ENCODE measurements at places on chromosomes 13 and 19.

DNA sequence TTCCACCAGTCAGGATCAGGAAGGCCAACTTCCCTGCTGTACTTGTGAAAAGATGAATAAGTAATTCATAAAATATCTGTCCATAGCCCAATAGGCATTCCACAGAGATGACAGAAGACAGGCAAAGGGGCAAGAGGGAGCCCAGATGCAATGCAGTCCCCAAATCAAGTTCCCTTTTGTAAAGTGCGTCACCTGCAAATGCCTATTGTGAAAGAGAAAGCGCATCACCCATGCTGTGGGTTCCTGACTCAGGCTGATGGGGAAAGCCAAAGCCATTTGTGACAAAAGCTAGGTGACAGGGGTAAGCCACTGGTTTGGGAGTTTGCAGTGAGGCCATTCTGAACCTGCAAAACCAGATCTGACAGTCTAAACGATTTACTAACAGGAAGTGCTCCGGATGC lies 157.5 kb upstream of the ZNF536 start:
- no peak for DNase-seq

- peak; percentile 66 for DNase-seq
Observed at GRCh38 chr19:47447470-47448359, 24.0 kb downstream of the SLC8A2 start.

DNA sequence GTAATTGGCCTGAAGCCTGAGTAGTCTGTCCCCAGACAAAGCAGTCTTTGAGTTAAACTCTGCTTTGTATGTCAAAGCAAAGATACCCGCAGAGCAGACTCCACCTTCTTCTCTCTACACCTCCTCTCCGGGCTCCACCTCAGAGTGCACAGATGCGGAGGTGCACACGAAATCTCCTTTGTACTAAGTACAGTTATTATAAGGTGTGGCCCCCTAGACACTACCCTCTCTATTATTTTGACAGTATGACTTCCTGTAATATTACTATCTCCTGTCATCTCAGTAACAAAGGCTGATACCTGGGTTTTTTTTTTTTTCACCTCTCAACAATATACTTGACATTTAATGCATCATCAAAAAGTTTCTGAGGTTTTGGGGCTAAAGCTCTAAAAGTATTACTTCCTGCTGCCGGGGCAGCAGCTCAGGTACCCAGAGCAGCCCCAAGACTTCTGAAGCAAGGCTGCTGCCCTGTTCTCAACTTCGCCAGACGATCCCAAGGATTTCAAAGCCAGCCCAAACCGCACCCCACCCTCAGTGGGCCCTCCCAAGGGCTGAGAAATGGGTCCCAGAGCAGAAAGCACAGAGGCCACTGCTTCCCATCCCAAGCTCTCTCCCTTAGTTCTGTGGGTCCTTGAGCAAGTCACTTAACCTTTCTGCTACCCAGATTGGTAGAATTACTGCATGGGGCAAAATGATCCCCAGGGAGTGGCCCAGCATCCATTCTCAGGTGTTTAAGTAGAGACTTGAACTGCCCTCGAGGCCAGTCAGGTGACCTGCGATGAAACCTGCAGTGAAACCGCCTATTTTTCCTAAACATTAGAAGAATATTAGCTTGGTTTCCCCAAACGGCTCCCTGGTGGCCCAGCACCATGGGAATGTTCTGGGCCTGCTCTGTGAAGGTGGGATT lies 180.6 kb downstream of the FOXO1 start:
- no peak for DNase-seq

DNA sequence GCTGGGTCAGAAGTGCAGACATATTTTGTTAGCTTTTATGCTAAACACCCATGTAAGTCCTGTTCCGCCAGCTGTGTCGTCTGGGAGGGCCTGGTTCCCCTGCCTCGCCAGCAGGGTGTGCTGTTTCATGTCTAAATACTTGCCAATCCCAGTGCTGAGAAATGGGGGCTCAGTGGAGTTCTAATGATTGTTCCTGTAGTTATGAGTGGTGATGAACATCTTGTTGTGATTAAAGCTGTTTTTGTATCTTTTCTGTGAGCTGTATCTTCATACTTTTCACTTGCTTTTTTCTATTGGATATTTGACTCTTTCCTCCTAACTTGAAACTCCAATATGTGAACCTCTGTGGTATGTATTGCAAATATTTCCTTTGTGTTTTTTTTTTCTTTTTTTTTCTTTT lies 32.7 kb downstream of the KDM4B start:
- peak; percentile 30 for DNase-seq

DNA sequence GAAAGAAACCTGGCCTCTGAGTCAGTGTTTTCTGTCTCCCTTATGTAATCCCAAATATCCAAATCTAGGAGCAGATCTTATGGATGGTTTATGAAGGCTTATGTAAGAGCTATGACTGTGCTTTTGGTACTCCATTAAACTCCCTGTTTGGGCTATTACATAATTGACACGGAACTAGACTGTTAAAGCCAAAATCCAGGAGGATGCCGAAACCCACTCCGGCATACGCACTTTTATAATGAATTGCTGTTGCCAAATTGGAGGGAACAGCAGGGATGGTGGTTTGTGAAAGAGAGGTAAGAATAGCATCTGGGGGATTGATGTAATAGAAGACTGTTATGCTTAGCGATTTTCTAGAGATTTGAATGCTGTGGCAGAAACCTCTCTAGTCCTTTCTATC lies 2.0 kb downstream of the MTUS2 start:
- no peak for DNase-seq

- no peak for DNase-seq
Observed at GRCh38 chr19:47152205-47152604, 21.6 kb downstream of the SAE1 start.

DNA sequence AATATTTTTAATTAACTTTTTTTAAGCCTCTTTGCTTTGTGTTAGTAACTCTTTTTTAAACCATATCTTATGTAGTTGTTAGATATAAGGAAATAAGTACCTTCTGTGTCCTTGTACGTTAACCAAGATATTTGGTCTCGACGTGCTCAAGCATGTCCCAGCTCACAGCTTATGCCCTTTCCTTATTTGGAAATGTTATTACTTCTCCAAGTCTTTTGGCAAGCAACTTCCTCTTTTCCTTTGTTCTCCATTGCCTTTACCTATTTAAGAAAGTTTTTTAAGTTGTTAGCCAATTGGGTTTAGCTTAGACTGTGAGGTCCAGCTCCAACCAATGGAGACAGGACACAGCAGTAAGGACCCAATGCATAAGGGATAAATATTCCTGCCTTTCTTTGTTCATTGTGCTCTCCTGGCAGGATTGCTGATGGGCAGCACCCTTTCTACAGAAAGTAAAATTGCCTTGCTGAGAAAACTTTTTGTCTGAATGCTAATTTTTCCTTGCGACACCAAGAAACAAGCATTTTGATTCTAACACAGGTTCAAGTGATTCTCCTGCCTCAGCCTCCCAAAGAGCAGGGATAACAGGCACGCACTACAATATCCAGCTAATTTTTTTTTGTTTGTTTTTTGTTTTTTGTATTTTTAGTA lies 5.2 kb downstream of the DKKL1 start:
- DNase-seq, result no peak

- DNase-seq, result no peak
Observed at GRCh38 chr19:19820774-19821320, 703 bp downstream of the ZNF506 start.

GRCh38 chr13:103757361-103757760 lies 691.1 kb upstream of the SLC10A2 start:
- DNase-seq, result no peak

- no peak for DNase-seq
Observed at GRCh38 chr13:45315520-45316167, 25.3 kb downstream of the TPT1 start.

DNA sequence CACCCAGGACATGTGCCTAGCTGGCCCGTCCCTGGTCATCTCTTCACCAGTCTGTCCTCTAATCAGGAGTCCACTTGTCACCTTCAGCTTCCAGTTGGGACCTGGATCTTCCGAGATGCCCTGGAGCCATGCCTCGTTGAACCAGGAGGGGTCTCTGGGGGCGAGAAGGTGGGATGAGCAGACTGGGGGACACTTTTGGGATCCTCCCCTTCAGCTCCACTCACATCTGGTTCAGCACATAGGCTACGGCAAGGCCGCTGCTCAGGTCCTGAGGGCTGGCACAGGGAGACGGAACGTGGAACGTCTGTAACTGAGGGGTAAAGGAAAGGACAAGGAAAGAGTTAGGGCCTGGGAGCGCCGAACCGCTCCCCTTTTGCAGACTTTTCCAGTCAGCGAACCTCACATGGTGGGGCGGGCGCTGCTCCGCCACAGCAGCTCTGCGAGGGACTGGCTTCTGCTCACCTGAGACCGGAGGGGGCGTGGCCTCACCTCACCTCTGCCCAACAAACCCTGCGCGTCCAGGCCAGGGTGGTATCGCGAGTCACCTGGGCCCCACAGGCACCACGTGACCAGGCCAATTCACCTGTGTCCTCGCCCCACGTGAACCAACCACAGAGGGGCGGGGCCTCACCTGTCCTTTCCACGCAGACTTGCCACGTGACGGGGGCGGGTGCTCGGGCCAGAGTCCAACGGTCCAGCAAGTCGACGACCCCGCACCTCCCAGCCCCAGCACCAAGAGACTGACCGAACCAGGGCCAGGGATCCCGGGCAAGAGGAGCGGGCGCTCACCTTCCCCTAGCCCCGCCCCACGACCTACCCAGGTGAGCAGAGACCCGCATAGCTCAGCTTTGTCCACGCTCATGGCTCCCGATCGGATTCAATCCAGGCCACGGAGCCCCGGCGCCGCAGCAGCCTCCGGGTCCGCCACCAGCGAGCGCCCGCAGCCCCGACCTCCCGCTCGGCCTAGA lies at the start of gene HOOK2:
Gene HOOK2 (minus strand): TSS at position 965 of the 968 bp plus-strand sequence. CDS start 103 bp downstream, at position 862.
- no peak for DNase-seq

DNA sequence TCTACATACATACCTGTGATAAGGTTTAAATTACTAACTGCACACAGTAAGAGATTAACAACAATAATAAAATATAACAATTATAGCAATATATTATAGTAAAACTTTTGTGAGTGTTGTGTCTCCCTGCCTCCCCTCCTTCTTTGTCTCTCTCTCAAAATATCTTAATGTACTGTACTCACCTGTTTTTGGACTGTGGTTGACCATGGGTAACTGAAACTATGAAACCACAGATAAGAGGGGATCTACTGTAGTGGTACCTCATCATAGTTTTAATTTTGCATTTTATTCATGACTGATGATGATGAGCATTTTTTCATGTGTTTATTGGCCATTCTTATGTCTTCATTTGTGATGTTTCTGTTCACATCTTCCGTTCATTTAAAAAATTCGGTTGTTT lies 104.5 kb downstream of the NBEA start:
- no peak for DNase-seq

DNA sequence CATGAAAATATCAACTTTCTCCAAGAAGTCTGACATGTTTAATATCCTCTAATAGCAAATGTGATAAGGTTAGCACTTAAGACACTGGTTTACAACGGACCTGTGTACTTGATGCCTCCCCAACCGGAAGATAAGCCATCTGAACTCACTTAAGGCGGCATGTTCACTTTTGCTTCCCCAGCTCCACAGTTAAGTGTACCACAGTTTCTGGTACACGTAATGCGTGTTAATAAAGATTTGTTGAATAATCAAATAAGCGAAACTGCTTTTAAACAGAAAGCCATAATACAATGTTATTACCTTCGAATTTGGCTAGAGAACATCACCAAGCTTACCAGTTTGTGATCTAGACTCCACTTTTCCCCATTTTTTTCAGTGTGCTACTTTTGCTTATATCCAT lies 1.4 kb upstream of the PAN3 start:
- DNase-seq, result no peak

DNA sequence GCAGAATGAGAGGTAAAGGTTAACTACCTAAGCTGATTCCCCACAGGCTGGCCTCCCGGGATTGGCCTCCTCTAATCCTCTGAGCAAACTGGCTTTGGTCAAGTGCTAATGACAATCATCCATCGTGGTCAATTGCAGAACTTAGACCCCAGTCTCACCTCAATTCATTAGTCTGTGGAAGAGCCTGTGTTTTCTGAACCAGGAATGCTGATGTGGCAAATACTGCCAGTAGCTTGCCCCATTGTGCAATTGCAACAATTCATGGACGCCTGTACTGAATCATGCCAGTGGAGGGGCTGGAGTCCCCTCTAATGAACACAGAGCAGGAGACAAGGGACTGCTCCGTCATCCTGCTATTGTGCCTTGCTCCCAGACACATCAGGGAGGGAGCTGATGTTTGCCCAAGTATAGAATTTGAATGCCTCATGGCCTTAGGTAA lies 1256.5 kb downstream of the EFNB2 start:
- DNase-seq, result no peak

GRCh38 chr13:41763782-41764181 lies 197.1 kb downstream of the VWA8 start:
- DNase-seq, result no peak

DNA sequence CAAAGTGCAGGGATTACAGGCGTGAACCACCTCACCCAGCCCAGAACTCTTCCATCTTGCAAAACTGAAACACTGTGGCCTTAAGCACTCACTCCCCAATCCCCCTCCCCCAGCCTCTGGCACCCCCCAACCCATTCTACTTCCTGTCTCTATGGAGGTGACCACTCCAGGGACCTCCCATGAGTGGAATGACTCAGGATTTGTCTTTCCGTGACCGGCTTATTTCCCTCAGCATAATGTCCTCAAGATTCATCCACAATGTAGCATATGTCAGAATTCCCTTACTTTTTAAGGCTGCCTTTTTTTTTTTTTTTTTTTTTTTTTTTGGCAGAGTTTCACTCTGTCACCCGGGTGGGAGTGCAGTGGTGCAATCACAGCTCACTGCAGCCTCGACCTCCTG lies 3.6 kb upstream of the F2RL3 start:
- peak; percentile 60 for DNase-seq

All from kidney capillary endothelial cell (primary cell).